ENCODE measurements at places on chromosomes 16 and 17.

- DNase-seq: peak; percentile 74
Observed at GRCh38 chr16:50547340-50548124, 664 bp upstream of the NKD1 start.

DNA sequence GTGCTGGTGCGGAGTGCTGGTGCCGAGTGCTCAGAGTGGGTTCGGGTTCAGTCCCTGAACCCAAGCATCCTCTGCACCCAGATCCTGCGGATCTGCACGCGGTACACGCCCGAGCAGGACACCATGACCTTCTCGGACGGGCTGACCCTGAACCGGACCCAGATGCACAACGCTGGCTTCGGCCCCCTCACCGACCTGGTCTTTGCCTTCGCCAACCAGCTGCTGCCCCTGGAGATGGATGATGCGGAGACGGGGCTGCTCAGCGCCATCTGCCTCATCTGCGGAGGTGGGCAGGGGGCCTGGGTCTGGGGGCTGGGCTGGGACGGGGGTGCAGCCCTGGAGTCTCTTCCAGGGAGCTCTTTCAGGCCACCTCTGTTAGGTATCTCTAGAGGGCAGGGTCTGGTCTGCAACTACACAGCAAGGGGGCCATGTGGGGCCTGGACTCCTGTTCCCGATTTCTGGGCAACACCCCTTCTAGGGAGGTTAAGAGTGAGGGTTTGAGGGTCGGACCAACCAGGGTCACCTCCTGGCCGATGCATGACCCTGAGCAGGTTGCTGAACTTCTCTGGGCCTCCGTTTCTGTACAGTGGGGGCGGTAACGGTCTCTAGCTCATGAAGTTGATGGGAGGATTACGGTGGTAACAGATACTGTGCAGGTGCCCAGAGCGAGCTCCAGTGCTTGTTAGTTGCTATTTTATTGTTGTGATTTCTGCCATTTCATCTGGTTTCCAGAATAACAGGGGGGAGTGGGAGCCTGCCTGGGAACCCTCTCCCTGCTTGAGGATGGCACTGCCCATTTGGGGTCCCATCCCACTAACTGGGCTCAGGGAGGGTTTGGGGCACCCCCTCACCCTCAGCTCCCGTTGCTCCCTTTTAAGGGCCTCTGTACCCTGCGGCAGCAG lies 10.1 kb downstream of the GJD3 start:
- DNase-seq: no peak

GRCh38 chr17:48970224-48970623 lies 1.8 kb upstream of the GIP start:
- no peak for DNase-seq

- DNase-seq: no peak
Observed at GRCh38 chr17:63841350-63842172, 924 bp downstream of the SMARCD2 start.

GRCh38 chr16:54050459-54051210 lies 236.0 kb downstream of the IRX3 start:
- DNase-seq: no peak

- no peak for DNase-seq
Observed at GRCh38 chr16:49901711-49902110, 45.8 kb upstream of the ZNF423 start.

DNA sequence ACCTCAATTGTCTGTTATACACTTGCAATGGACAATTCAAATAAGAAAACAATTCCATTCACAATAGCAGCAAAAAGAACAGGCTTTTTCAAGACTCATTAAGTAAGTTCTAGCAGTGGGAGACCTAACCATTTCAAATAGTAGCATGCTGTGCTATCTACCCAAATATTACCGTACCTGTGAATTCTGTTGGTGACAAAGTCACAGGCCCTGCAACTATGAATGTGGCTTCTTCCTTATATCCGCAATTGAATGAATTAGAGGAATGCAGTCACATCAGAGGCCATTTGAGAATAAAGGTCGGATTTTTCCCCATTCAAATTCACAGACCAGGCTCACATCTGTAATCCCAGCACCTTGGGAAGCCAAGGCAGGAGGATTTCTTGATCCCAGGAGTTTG lies 800 bp upstream of the NME4 start:
- no peak for DNase-seq

DNA sequence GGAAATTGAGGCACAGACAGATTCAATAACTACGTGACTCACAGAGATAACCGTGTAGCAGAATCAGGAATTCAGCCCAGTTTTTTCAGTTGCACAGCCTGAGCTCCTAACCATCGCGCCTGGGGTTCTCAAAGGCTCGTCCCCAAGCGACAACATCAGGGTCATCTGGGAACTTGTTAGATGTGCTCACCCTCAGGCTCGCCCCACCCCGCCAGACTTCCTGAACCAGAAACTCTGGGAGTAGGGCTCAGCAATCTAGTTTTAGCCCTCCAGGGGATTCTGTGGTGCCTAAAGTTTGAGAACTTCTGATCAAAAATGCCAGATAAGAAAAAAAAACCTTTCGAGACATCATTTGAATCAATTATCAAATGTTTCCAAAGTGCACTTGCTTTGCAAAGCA lies 559.8 kb downstream of the WWOX start:
- DNase-seq: no peak
